Left kidney (tissue), 8 donors: ENCODE measurements at places on chromosomes 7 and 10.
A peak's percentile ranks its signal among the peaks of the same experiment; 100 is the strongest.

- DNase-seq = no peak
These were observed 21.9 kb upstream of the CDCA7L start for GRCh38 chr7:21967598-21968003.

DNA sequence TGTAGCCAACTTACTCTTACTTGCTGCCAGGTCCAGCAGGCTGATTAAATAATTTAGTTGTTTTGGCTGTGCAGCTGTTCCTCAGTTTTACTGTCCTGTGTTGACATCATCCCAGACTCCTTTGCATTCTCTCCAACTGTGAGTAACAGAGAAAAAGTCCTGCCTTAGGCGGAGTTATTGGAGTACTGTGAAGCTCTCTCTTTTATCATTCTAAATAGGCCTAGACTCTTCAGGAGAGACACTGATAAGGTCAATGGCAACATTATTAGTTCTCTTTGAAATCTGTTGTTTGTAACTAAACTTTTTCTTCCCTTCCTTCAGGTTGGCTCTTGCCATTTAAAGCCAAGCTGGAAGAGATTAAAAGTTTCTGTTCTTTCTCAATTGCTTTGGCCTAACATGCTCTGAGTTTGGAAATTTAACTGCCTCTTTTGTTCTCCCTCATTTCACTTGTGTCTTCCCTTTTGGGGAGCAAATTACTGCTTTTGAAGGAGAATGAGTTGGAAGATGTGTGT, 215.7 kb upstream of the CSTF2T start:
- DNase-seq = no peak

DNA sequence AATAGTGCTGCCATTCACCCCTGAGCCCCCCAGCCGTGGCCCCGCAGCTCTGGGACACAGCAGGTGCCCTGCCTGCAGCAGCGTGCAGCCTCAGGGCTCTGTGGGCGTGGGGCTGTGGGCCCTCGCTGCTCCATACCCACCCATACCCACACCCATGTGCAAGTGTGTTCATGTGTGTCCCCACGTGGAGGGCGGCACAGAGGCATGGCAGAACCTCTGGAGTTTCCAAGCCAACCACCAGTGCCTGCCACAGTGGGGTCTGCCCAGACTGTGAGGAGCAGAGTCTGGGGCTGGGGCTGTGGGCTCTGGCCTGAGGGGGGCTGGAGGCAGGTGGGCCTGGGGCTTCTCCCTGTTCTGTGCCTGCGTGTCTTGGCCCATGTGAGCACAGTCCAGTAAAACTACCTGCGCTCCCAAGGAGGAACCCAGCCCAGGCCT, 2.4 kb downstream of the PRAP1 start:
- no peak for DNase-seq

DNA sequence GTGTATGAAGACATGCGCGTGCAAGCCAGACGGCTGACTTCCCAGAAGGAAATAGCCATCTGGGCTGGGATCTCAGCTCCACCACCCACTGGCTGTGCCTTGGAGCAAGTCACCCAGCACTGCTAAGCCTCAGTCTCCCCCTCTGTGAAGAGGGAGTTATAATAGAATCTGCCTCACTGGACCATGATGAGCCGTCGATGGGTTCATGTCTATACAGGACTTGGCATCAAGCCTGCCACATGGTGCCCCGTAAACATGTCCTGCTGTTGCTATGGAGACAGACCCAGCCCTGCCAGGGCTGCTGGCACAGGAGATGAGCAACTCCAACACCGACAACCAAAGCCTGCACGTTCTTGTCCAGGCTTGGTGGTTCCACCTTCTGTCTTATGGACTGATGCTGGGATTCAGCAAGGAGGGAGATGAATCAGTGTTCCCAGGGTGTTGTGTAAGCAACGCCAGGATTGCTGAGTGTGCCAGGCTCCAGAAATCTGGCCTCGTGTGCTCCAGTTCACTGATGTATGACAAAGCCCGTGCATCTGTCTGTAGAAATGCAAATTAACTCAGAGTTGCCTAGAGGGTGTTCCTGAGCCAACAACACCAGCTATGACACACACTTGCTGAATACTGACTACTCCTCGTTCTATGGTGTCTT, 5.6 kb downstream of the GPR15LG start:
- DNase-seq = no peak

DNA sequence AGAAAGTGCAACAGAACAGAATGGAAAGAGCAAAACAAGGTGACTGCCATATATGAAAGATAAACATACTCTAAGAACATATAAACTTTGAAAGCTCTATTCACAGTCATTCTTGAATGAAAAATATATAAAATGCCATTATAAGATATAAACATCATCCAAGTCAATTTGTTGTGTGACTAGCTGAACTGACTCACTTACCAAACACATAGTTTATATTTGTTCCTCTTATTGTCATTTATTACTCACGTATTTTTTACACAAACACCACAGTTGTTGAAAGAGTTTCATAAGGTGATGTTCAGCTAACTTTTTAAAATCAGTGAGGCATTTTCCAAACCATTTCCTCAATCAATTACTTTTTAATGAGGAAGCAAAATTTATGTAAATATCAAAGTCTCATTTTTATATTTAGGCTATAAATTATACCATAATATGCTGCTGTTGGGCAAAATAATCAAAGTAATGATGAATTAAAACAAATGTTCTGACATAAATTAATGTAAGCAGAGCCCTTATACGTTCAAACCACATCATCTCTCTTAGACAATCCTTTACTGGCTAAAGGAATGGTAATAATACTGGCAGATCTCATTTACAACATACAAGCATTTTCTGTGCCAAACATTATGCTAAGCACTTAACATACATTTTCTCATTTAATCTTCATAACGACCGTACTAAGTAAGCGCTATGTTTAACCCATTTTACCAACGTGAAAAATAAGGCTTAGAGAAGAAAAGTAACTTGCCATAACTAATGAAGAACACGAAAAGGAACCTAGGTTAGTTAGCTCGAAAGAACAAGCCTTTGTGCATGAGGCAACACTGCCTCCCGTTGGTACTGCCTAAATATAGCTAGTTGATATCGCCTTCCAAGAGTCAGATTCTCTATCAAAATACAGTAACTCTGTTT, 7.3 kb downstream of the LRRN3 start:
- DNase-seq = no peak

DNA sequence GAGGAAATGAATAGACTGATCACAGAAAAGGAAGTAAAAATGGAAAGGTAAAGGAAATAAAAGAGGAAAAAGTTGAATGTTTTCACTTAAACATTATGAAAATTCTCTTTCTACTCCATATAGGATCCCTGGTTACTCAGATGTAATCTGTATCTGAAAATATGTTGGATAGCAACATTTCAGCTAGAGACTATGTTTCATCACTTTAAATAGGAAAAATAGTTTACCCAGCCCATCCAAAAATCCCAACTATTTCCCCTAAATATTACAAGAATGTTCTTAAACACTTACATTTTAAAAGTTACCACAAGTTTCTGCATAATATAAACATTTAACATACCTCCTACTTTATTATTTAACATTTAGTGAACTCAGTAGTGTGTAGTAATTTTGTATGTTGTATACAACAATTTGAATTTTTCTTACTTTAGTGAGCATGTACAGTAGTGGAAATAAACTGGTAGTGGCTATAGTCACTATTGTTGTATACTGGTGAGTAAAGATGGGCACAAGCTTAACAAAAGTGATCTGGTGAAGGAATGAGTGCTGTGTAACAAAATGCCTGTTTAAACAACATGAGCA, 27.1 kb downstream of the SLF2 start:
- no peak for DNase-seq

GRCh38 chr7:41067576-41067975, 635.3 kb downstream of the INHBA start:
- DNase-seq = no peak

- no peak for DNase-seq
These were observed 46.8 kb downstream of the NPVF start for GRCh38 chr7:25181532-25181931.

- no peak for DNase-seq
These were observed 77.1 kb upstream of the DUSP5 start for GRCh38 chr10:110420401-110421193.

- no peak for DNase-seq
These were observed 521.7 kb upstream of the AUTS2 start for GRCh38 chr7:69076566-69076965.

DNA sequence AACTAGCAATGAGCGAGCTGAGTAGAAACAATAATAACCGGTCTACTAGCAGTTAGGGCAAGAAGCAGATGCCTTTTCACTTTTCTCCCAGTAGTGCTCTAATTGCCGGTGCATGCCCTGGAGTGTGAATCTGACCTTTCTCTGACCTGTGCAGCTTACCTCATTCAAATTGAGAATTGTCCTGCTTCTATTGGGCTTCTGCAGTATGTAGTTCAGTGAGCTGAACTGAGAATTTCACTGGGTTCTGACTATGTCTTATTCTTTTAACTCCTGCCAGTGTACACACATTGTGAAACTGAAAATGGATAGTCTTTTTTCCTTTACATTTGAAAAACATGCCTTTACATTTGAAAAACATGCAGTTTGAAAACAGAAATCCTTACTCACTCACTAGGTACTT, 157.9 kb upstream of the GRM3 start:
- no peak for DNase-seq

- DNase-seq = peak; percentile 31
These were observed 945 bp downstream of the ADO start for GRCh38 chr10:62805231-62806099.

DNA sequence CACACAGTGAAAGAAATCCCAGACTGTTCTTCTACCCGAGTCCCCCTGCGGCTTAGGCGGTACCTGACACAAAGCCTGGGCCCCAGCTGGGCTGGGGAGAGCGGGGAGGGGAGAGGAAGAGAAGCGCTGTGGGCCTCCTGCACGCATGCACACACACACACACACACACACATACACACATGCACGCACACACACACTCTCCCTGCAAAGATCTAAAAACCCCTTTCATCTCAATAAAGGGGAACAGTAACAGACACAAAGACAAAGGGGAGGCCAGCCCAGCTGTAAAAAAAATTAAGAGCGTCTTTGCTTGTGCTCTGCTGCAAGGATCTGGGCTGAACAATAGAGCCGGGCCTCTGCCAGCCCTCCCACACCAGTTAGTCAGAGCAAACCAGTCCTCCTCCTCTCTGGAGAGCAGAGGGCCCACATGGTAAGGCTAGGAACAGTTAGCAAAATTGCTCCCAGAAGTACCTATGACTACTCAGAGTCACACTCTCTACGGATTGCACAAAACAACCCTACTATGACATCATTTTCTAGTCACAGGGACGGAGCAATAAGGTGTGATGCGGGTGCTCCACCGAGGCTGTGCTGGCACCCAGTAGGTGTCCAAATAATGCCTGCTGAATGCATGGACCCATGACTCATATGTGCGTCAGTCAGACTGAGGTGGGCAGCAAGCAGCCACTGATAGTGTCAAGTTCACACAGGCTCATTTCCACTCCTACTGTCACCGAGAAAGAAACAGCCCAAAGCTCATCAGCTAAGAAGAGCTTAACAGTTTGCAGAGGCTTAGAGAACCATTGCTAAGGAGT, 9.2 kb downstream of the ITPRIP start:
- no peak for DNase-seq

GRCh38 chr7:99078416-99078815, 65.5 kb downstream of the SMURF1 start:
- DNase-seq = no peak

- no peak for DNase-seq
These were observed 53.1 kb downstream of the INPP5A start for GRCh38 chr10:132590752-132591121.

DNA sequence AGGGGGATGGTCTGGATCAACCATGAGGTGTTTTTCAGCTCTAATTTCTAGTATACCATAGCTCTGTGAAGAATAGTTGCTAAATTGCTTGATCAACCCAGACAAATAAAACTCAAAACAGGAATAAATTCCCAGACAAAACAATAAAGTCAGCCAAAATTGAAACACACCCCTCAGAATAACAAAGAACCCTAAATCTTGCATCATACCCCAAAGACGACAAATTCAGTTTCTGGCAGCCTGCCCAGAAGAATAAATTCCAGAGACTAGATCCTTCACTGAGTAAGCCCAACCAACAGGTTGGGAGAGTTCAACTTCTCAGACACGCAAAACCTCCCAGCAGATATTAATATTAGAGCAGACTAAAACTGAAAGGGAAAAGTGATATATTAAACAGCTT, 11.2 kb upstream of the SEM1 start:
- no peak for DNase-seq

DNA sequence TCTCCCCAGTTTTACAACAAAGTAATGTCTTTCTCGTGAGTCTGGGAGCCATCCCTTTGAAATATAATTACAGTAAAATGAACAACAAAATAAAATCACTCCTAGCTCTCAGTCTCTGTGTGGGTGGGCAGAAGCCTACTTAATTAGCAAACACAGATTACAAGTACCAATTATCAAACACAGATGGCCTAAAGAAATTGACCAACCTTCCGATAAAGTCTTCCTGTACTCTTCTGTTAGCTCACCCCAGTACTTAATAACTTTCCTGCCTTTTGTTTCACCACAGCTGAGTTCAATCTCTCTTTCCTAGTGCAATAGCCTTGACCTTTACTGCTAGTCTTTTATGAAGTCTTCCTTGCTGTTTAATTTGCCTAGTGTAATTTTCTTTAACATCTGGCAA, 719.2 kb upstream of the MBL2 start:
- DNase-seq = no peak

DNA sequence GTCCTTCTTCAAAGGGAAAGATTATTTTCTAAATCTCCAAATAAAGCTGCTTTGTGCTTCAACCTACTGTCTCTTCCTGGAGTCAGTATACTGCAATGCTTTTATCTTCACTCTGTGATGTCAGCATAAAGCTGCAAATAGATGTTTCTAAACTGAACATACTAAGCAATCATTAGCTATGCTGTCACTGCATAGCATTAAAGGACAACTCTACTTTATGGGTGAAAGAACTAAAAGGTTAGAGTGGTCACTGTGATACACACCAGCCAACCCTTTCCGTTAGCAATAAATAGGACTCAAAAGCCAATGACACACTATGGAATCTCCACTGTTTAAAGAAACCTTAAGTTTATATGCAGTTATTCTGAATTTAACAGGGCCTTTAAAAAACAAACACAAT, 1.8 kb downstream of the CCDC186 start:
- no peak for DNase-seq

DNA sequence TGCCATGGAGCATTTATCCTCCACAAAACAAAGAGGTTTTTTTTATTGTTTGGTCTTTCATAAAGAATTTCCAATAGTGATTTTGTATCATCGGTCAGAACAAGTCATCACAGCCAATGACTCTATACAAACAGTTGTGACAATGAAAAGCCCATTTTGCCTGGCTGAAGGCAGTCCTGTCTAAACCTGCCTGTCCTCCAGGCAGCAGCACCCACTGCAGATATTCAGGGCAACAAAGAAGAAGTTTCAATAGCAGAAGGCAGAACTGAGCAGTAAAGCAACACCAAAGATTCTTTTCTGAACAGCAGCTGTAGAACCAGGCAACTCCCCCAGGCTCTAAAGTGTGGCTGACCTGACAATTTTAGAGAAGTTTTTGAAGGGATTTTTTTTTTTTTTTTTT, 169.4 kb downstream of the FGFR2 start:
- DNase-seq = no peak

DNA sequence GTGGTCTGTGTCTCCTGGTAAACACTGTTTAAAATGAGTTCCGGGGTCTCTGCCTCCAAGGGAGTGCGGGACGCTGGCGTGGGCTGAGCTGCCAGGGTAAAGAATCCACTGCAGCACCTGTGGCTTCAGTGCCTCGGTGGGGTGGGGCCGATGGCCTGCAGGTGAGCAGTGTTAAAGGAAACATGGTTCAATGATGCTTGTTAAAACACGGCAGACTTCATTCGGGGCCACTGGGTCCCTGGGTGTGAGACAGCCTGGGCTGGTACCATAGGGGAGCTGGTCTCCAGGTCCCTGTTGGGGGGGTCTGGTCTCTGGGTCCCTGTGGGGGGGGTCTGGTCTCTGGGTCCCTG, 24.9 kb upstream of the KNDC1 start:
- DNase-seq = no peak
